ENCODE measurements at places on chromosomes 1 and 21. TPM values are rescaled to one million over a fixed set of nuclear protein-coding genes. Genes with fewer than 3 reads are reported as not detected.

DNA sequence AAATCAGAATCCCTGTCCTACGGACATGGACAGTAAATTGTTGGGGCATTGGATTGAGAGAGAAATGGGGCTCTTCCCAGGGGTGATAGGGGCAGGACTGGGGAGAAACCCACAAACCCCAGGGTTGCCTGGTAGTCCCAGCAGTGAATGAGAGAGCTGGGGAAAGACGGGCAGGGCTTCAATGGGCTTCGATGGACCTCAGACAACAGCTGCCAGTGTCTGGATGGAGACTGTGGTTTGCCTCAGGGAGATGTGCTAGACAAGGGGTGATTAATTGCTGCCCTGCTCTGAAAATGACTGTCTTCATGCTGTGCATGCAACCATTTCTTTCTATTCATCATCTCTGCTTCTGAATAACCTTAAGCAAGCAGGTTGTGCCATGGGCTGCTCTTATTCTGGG lies 7.4 kb downstream of the GPR25 start:
- no peak for ATAC-seq

- no peak for ATAC-seq
Measured at GRCh38 chr21:44944596-44944995, 4.8 kb downstream of the SLX9 start.

DNA sequence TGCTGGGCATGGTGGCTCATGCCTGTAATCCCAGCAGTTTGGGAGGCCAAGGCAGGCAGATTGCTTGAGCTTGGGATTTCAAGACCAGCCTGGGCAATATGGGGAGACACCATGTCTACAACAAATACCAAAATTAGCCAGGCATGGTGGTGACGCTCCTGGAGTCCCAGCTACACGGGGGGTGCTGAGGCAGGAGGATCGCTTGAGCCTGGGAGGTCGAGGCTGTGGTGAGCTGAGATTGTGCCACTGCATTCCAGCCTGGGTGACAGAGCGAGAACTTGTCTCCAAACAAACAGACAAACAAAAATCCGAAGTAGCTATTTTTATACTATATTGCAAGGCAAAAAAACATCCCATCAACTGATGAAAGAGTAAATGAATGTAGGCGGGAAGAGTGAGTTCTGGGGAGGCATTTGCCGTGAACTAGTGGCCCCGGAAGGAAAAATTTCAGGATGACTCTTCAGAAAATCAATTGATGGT lies 40.6 kb downstream of the NCMAP start:
- no peak for ATAC-seq

- ATAC-seq, result no peak
Measured at GRCh38 chr1:100719490-100719889, at the start of gene VCAM1. Gene VCAM1 (plus strand): TSS chr1:100719742. CDS start chr1:100719861, 119 bp downstream.

DNA sequence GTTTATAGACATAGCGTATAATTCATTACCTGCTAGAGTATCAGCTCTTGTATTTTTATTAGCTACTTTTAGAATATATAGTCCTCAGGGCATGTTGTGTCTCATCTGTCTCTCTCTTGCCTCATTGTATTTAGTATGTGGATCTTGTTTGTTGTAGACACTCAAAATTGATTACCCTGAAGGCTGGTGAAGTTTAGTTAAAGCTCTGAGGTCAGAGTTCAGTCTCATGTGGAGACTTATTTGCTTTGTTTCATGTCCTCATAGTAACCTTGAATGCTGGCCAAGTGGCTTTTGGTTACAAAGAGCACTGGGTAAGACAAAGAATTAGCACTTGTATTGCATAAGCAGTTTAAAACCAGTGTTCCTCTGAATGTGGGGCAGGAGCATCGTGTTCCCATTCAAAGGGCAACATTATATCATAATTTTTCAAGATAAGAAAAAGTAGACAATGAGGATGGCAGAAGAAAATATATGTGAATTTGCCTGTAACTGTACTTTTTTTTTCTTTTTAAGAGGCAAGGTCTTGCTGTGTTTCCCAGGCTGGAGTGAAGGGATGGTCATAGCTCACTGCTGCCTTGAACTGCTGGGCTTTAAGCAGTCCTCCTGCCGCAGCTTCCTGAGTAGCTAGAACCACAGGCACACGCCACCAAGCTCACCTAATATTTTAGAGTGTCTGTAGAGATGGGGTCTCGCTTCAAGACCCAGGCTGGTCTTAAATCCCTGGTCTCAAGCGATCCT lies 17.4 kb downstream of the CNST start:
- ATAC-seq, result peak; percentile 58

DNA sequence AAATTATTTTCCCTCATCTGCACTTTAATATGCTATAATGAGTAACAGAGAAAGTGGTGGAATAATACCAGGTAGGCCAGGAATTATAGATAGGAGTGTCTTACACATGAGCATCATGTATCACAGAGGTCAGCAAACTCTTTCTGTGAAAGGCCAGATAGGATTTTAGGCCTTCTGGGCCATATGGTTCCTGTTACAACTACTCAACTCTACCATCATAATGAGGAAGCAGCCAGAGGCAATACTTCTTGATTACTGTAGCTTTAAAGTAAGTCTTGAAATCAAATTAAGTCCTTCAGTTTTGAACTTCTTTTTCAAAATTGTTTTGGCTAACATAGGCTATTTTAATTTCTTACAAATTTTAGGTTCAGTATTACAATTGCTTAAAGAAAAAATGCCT lies 32.1 kb upstream of the IGSF3 start:
- ATAC-seq, result no peak

DNA sequence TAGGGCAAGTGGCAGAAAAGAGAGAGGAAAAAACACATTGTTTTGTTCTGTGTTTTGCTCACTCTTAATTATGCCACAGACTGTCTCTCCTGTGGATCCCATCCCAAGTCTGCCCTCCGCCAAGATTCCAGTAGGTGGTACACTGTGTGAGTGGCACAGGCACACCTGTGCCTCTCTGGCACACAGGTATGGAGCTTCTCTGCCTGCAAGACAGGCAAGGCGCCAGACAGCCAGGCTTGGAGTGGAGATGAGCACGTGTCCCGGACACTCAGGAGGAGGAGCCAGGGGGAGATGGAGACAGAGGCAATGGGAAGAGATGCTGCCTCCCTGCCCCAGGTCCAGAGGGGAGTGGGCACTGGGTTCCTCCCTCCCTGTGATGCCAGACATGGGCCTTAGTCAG lies 6.5 kb upstream of the GRIK3 start:
- ATAC-seq, result no peak

DNA sequence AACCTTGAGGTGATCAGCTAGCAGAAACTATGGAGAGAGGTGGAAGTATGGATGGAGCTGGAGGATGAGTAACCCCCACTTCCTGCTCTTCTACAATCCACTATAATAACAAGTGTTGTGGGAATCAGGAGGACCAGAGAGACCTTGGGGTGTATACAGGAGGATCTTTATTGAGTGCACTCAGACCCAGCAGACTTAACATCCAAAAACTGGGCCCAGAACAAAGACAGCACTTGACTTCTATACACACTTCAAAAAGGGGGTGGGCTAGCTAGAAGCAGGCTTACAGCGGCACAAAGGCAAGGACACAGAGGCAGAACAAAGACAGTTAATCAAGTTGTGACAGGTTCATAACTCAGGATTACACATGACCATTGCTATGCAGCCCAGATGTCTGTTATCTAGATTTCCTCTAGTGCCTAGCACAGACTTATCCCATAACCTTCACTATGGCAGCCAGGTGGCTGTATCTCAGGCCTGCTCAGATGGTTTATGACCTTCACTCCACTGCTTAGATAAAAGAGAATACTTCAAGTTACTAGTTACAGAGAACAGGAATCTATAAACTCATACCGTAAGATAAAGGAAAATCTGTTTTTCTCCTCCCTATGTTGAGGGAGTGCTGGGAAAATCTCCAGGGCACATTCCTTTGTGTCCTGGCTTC lies 36.1 kb upstream of the PADI2 start:
- ATAC-seq, result no peak

- no peak for ATAC-seq
Measured at GRCh38 chr1:96730574-96731298, 9.2 kb downstream of the PTBP2 start.

DNA sequence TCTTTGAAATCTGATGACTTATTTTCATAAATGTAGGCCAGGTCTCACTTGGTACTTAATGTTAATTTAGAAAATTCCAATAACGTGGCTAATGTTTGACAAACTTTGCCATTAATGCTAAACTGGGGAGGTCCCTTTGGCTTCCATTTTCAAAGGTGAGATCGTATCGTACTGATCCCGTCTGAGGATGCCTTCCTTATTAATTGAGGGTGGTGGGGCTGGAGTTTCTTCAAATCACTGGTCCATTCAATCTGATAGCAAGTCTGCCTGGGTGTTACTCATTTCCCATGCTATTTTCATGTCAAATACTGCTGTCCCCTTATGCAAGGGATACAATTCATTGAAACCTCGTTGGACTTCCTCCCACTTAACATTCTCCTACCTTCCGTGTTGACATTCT lies 327.1 kb downstream of the DISC1 start:
- no peak for ATAC-seq

DNA sequence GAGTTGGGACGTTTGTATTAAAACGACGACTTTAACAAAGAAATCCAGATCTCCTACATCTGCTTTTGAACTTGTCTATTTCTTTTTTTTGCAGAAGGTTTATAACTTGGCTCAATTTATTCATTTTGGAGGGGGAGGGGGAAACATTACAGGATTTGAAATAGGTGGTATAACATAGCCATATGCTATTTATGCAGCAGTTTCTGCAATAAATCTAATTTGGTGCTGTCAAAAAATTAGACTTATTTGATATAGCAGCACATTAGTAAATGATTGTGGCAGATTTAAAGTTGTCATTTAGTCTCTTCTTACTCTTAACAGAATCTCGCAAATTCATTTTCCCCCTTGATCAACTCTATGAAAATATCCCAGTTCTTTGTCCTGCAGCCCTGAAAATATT lies 138.2 kb downstream of the SDCCAG8 start:
- no peak for ATAC-seq

DNA sequence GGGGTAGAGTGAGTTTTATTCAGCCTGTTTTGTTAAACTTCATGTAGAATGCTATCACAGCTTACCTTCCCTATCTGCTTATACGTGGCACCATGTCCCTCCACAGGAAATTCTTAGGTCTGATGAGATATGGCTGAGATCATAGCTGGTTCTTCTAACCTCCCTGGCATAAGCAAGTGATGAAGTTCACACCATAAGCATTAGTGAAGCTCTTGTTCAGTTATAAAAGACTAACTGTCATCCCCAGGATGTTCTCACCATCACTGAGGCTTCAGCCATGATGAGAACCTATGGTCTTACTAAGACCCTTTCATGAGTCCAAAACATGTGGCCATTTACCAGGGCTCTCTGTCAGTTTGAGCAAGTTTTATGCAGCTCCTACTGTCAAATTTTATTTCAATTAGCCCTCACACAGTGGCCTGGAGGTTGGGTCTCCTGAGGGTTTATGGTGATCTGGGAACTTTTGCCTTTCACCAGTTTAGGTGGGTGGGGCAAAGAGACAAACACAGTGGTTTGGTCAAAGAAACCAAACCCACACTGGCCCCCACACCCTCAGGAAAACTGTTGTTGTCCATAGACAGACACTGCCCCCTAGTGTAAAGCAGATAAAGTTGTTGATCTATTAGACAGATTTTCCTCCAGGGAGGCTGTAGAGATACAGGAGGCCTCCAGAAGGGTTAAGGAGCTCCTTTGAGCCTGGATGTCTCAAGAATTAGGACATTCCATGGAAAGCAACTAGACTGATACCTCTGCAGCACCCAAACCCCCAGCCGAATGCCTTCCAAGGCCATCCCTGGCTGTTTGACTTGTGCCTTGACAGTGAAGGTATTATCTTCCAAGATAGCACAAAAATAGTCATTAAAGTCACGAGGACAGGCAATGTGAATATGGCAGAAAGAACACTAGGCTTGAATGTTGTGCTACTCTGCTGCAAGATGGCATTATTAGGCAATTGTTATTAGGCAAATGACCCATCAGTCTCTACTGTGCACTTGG lies 5.0 kb downstream of the SLC22A15 start:
- no peak for ATAC-seq

DNA sequence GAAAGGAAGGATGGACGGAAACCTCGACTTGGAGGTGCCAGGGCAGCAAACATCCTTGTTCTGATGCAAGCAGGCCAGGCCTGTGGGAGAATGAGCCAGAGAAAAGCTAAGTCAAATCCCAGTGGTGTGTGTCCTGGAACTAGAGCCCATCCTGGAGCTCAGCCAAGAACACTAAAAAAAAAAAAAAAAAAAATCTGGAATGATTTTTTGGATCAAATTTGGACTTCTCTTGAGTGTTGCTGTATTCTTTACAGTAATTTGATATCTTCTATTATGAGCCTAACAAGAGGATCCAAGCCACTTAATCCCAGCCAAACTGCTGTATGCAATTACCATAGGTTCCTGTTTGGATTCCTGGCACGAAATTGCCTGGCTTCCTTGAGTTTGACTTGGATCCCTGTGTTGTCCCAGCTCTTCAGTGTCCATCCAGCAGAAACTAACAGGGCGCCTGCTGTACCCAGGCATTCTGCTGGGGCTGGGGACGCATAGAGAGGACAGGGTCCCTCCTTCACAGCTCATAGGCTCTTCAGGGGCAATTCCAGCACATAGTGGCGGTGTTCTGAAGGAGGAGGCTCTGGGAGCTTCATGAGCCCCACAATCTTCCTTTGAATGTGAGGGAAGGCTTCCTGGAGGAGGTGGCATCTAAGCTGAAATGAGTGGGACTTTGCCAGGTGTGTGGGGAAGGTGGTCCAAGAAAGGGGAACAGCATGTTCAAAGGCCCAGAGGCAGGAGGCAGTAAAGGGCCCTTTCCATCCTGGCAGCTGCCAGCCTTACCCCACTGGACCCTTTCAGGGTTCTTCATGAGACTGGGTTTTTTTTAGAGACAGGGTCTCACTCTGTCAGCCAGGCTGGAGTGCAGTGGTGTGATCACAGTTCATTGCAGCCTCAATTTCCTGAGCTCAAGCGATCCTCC lies 24.7 kb downstream of the EPHX1 start:
- no peak for ATAC-seq

GRCh38 chr1:119367432-119368124 lies 1.0 kb upstream of the HAO2 start:
- peak; percentile 53 for ATAC-seq

GRCh38 chr1:77412820-77413530 lies 131.2 kb downstream of the AK5 start:
- ATAC-seq, result no peak

WDR4 gene
- total RNA-seq, result 19.8 TPM

CRTC2 gene
- total RNA-seq, result 13.3 TPM

OR10J4 gene
- not detected for total RNA-seq

LIPI gene
- total RNA-seq, result not detected

C1QB gene
- 14.4 TPM for total RNA-seq

OR2G6 gene
- total RNA-seq, result not detected

HSF2BP gene
- 0.92 TPM for total RNA-seq

SLC16A1 gene
- total RNA-seq, result 54.8 TPM

Measured in esophagus mucosa (tissue), 1 donor.